A549 (cell line): ENCODE measurements at places on chromosomes 12 and 14. TPM values are rescaled to one million over a fixed set of nuclear protein-coding genes. Genes with fewer than 3 reads are reported as not detected.

- no peak for DNase-seq
Observed at GRCh38 chr14:50871914-50872732, at the start of gene ABHD12B. Gene ABHD12B (plus strand): TSS chr14:50872053. CDS start chr14:50872175, 122 bp downstream.

GRCh38 chr14:71799841-71800240 lies 132.4 kb upstream of the RGS6 start:
- DNase-seq: no peak

ANKS1B gene
- 0.80 to 1.5 TPM (median 1.1 TPM) in 3 replicates for polyA plus RNA-seq

DNA sequence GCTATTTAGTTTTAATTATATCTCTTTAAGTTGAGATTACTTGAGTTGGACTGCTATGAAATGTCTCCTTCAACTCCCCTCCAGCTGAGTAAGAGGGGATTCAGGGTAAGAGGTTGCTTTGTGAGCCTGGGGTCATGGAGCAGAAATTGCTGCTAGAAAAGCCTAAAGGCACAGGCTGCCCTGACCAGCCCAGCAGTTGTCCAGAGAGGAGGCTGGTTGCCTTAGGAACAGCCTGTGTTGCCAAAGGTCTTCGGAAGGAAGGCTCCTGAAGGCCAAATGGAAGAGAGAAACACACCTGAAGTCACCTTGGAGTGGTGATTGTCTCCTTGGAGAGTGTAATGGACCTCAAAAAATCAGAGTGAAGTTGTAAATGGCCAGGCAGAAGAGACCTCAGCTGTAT lies 235.5 kb upstream of the PDE3A start:
- no peak for DNase-seq

DNA sequence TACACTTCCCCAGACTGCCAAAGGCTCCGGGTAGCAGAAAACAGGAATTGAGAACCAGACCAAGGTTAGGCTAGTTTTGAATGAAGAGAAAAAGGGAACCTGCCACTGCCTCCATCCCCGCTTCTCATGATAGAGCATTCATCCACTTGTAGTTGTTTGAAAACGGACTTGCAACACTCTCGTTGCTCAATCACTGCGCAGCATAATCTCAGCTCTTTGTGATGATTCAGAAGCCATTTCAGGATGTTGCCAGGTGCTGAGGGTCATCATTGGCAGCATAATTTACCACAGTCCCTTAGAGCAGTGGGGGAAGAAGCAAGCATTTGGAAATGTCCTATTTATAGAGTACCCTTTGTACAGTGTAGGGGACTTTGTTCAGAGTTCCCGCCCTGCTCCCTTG lies 25.6 kb downstream of the KCNK13 start:
- DNase-seq: peak; percentile 50

- no peak for DNase-seq
Observed at GRCh38 chr12:3190101-3190500, 112.9 kb downstream of the TSPAN9 start.

DNA sequence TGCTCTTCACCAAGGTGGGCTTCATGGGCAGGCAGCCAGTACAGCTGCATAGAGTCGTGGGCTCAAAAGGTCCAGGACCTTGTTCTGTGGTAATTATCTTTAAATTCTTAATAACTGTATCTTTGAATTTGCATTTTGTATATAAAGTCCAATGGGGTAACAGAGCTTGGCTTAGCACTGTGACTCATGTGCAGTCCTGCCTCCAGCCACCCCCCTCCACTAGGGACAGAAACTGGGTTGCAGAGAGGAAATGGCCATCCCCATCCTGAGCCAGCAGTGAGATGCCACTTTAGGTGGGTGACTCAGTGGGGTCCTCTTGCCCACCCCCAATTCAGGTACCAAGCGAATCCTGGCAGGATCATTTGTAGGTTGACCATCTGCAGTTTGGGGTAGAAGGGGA lies 48.1 kb downstream of the EPS8 start:
- DNase-seq: no peak

GRCh38 chr12:123958876-123959275 lies 13.8 kb downstream of the CCDC92 start:
- no peak for DNase-seq

- no peak for DNase-seq
Observed at GRCh38 chr14:58677996-58678395, 40.2 kb downstream of the DACT1 start.

FSCB gene
- polyA plus RNA-seq: not detected in 3 replicates

GRCh38 chr12:57098546-57098945 lies 9.6 kb downstream of the NAB2 start:
- no peak for DNase-seq

DNA sequence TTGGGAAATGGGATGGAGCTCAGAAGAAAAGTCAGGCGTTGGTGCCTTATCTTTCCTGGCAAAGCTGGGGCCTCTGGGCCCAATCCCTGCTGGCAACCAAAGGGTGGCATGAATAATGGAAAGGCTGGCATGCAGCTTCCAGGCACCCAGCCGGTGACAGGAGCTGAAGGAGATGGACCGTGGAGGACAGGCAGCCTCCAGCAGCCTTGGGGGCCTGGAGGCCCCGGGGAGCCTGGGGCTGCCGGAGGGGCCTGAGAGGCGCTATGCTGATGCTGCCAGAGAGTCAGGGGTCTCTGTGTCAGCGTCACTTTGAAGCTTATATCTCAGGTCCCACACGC lies 38.2 kb upstream of the EML1 start:
- no peak for DNase-seq

DNA sequence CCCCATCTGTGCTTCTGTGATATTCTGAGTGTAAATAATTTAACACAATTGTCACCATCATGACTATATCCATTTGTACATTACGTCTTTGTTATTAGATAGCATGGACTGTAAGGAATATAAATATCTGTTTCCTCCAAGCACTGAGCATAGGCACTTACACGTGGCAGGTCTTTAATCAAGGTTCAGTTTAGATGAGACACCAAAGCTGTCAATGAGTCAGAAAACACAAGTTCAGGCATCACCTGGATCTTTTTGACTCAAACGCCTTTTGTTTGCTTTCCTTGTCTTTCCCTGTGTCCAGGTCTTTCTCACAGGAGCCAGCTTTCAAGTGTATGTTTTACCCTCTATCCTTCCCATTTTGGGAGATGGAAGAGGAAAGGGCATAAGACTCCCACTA lies 163.2 kb upstream of the CCDC198 start:
- no peak for DNase-seq

RNASE2 gene
- not detected in 3 replicates for polyA plus RNA-seq

DNA sequence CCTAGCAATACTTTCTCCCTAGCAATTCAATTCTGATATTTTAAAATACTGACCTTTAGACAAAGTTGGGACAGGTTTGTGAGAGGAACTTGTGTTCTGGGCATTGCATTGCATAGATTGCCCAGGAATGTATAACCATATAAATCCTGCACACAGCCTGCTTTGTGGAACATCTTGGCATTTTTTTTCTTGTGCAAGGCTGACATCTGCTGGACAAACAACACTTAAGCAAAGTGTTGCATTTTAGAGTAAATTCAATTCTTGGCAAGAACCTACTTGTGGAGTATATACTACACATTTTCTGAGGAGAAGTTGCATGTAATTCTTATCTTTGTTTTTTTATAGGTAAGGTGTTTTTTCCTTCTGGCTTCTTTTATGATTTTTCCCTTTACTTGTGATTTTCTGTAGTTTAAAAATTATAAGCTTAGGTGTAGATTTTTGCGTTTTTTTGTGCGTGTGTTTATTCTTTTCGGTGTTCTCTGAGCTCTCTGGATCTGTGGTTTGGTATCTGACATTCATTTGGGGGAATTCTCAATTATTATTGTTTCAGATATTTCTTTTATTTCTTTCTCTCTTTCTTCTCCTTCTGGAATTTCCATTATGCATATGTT lies 26.4 kb downstream of the TESPA1 start:
- DNase-seq: peak; percentile 75

GRCh38 chr14:95361373-95362137 lies 41.8 kb upstream of the CLMN start:
- DNase-seq: peak; percentile 25

MYBPC1 gene
- polyA plus RNA-seq: not detected in 3 replicates

DNA sequence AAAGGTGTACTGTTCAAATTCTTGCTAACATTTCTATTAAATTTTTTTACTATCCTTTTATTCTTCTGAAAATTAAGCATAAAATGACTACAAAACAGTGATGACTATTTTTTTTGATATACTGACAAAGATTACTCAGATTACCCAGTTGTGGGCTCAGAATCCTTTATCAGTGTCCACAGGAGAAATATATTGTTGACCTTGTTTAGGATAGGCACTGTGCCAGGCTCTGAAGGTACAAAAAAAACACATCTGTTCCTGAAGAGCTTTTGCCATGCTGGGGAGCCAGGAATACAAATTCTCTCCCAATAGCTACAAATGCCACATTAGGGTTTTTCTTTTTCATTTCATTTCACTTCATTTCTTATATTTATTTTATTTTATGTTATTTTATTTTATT lies 26.9 kb upstream of the GCH1 start:
- no peak for DNase-seq

DNA sequence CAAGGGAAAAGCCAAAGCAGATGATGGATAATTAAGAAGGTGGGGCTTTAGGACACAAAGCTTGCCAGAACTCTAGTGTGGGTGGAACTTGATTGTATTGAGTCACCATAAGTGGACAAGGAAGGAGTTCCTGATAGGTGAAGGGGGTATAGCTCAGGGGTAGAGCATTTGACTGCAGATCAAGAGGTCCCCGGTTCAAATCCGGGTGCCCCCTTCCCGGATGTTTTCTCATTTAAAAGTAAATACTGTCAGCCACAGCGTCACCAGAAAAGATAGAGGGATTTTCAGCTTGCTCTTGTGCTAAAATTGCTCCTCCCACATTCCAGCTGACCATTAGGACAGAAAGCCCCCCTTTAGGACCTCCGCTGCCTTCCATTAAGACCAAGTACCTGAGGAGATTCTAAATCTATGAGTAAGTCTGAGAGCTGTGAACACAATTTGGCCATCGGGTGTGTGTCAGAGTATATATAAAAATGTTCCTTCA lies 36.6 kb downstream of the DCAF4 start:
- DNase-seq: peak; percentile 81

GRCh38 chr12:103783744-103784664 lies 57.0 kb downstream of the NT5DC3 start:
- DNase-seq: no peak

GRCh38 chr12:13005649-13006048 lies 5.6 kb upstream of the HEBP1 start:
- DNase-seq: no peak

GRCh38 chr12:78793491-78793890 lies 71.1 kb upstream of the SYT1 start:
- DNase-seq: no peak

- no peak for DNase-seq
Observed at GRCh38 chr14:31479027-31479426, 8.8 kb downstream of the GPR33 start.

GRCh38 chr14:94936401-94936892 lies 166.5 kb upstream of the GSC start:
- DNase-seq: no peak

GRCh38 chr12:9367201-9367600 lies 159.0 kb upstream of the PZP start:
- DNase-seq: no peak
